ENCODE measurements at places on chromosomes 11 and 22.

DNA sequence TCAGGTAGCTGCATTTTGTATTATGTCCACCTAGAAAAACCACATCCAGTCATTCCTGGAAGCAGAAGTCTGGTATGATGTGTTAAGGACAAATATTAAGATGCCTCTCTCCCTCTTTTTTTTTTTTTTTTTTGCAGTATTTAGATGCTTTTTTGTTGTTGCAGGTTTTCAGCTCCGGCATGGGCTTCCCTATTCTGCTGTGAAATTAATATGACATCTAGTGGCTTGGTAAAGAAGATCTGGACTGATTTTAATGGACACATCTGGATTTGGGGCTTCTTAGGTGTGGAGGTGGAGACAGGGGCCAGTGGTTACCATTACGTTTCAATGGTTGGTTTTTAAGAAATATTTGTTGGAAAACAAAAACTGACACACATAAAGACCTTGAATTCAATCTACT, 47.5 kb upstream of the RASSF10 start:
- DNase-seq, result no peak

- DNase-seq, result no peak
Observed at GRCh38 chr11:131446590-131447275, 76.3 kb downstream of the NTM start.

DNA sequence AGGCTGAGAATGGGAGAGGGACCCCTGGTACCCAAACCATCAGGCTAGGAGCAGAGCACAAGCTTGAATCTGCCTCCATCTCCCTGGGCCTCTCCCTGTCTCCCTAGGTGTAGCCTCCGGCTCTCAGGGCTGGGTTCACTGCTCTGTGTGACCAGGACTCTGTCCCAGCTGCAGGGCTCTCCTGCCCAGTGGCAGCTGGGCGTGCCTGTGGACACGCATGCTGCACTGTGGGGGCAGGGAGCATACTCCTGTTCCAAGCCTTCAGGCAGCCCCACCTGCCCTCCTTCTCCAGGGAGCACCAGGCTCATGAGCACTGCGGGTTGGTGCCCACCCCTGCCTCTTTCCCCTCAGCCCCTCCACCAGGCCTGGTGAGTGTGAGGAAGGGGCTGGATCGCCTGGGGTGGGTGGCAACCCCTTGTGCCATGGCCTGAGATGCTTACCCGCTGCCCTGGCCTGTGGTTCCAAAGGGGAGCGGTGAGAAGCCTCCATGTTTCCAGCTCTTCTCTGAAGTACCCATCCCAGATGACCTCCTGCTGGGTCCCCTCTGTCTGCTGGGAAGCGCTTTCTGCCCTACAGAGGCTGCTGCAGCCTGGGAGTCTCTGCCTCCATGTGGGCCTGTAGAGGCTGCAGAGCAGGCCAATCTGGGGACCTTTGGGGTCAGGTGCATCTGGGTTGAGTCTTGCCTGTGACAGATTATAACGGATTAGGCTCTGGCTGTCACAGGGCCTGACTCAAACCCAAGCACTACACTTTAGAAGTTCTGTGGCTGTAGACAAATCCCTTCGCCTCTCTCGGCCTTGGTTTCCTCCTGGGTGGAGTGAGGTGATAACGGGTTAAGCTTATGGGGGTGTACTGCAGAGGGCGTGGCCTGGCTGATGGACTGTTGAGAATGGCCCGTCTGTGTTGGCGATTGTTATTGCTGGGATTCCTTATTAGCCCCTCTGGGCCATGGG, 43.7 kb downstream of the WNT11 start:
- DNase-seq, result no peak

GRCh38 chr11:45145083-45145378, 1.4 kb upstream of the PRDM11 start:
- DNase-seq, result no peak

- DNase-seq, result no peak
Observed at GRCh38 chr11:69231466-69232018, 62.4 kb upstream of the MYEOV start.

DNA sequence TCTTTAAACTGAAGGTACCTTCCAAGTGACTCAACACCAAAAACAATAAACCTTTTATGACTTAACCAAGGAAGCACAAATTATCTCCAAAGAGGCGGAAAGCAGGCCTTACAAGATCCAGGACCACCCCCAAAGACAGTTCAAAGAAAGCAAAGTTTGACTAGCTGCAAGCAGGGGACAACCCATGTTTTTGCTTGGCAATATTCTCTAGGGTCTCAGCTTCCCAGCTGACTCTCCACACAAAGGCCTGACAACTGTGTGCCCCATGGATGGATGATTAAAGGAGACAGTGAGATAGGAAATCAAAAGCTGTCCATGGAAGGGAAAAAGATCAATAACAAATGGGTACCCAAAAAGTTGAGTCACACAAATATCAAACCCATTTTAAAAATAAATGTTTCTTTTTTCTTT, 232.2 kb downstream of the DDX10 start:
- DNase-seq, result no peak

All from non-pigmented ciliary epithelial cell (primary cell).